ENCODE measurements at places on chromosomes 5 and 9.

- H3K4me3 ChIP-seq: no peak overlapping the region
- no peaks in the 10 kb centered on the region for H3K4me1 ChIP-seq
Measured at GRCh38 chr5:130052752-130053151, 148.5 kb downstream of the CHSY3 start.

DNA sequence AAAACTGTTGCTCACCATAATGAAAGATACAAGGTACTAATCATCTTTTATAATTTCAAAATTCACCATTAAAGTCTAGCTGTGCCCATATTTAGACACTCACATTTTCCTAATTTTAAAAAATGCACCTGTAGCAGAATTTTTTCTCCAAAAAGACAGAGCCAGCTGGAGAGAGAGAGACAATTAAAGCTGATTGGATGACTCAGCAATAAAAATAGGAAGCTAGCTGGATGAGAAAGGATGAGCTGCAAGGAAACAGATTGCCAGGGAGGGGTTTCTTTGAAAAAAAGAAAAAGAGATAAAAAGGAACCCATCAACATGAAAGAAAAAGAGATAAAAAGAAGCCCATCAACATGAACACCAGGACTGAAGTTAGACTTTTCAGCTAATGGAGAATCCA is 73.8 kb downstream of the HCN1 start:
- H3K4me3 ChIP-seq: no peak overlapping the region
- H3K27ac ChIP-seq: no peak overlapping the region
- H3K4me1 ChIP-seq: no peaks in the 10 kb centered on the region
- DNase-seq: no peak
- H3K27me3 ChIP-seq: no peaks in the 10 kb centered on the region
- H3K36me3 ChIP-seq: no peaks in the 10 kb centered on the region

DNA sequence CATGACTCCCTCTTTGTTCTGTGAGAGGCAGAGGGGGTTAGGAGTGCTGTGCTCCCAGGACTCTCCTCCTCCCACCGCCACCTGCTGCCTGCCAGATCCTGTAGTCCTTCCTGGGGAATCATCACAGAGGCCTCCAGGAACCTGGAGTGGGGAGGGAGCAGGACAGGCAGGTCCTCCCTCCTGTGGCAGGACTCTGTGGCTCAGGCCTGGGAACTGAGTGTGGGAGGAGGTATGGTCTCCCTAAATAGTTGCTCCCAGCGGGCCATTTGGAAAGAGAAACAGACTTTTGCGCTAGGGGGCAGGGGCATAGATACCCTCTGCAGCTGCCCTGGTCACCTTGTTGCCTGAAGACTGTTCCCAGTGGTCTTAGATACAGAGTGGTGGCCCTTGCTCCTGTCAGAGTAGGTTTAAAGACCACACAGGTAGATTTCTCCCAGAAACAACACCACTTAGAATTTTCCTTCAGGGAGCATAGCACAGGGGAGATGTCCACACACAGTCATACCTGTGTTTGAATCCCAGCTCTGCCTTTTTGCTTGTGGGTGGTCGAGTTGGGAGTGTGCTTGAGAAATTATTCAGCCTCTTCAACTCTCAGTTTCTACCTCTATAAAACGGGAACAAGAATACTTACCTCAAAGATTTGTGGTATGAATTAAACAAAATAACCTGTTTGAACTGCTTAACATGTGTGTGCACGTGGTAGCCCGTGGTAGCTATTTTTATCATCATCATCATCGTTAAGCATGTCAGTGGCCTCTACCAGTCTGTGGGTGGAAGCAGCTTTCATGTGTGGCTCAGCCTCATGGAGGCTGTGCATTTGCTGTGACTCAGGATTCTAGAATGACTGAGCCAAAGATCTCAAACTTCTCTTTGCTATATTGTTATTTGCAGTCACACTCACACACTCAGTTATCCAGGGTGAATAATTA is 55.8 kb downstream of the SLC22A5 start:
- H3K27me3 ChIP-seq: no peaks in the 10 kb centered on the region
- H3K36me3 ChIP-seq: peaks cover 21% of the 10 kb centered on the region
- peak overlapping the region; percentile 54 for H3K4me3 ChIP-seq
- H3K27ac ChIP-seq: peak overlapping the region; percentile 94

GRCh38 chr9:75812141-75812540 is 78.3 kb upstream of the PCSK5 start:
- H3K27me3 ChIP-seq: no peaks in the 10 kb centered on the region
- H3K4me1 ChIP-seq: no peaks in the 10 kb centered on the region
- no peak overlapping the region for H3K27ac ChIP-seq
- DNase-seq: no peak
- no peak overlapping the region for H3K4me3 ChIP-seq
- no peaks in the 10 kb centered on the region for H3K36me3 ChIP-seq

- peaks cover 18% of the 10 kb centered on the region for H3K4me1 ChIP-seq
- H3K36me3 ChIP-seq: peaks cover 3% of the 10 kb centered on the region
- peak overlapping the region; percentile 68 for H3K4me3 ChIP-seq
- no peak overlapping the region for H3K27ac ChIP-seq
- H3K27me3 ChIP-seq: peaks cover 52% of the 10 kb centered on the region
Measured at GRCh38 chr9:114098021-114098935, 814 bp downstream of the KIF12 start.

DNA sequence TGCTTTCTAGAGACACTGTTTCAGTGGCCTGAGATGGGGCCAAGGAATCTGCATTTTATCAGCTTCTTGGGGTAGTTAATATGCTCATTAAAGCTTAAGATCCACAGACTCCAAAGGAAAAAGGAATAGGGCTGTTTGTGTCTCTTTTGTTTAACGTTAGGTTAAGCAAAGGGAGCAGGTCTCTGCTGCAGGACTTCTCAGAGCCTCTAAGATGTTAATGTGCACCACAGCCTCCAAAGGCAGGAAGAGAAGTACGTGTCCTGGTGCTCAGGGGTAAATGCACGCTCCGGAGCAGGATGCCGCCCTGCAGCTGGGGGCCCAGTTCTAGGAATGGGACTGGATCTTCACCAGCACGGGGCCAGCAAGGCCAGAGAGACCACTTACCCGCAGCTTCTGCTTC is 19.6 kb downstream of the SPARC start:
- no peaks in the 10 kb centered on the region for H3K36me3 ChIP-seq
- H3K27ac ChIP-seq: no peak overlapping the region
- DNase-seq: no peak
- no peak overlapping the region for H3K4me3 ChIP-seq
- H3K4me1 ChIP-seq: peaks cover 21% of the 10 kb centered on the region

- no peak for DNase-seq
- no peaks in the 10 kb centered on the region for H3K27me3 ChIP-seq
- peaks cover 6% of the 10 kb centered on the region for H3K4me1 ChIP-seq
- H3K27ac ChIP-seq: peak within 1 kb of the TSS; percentile 56
- H3K4me3 ChIP-seq: no peak within 1 kb of the TSS
- H3K36me3 ChIP-seq: peaks cover 76% of the 10 kb centered on the region
Measured at GRCh38 chr5:140673187-140673976, at the start of gene DND1. TSS of gene DND1 (minus strand) at chr5:140673576. CDS start at chr5:140673542, 34 bp downstream.

DNA sequence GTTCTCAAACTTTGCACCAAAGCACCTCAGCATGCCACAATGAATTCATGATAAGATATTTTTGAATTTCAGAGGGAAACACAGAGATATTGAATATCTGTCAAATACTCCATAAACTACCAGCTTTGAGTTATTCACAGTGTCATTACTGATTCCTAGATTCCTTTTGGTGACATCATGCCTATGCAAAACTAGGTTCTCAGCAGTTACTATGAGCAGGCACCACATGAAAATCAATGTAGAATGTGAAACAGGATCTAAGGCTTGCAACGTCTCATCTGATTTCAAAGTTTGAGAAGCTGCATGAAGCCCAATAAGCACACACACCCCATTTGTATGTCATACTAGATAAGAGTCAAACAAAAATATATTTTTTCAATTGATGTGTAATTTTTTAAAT is 426.5 kb downstream of the NR2F1-AS1 start:
- no peak overlapping the region for H3K27ac ChIP-seq
- DNase-seq: no peak
- H3K36me3 ChIP-seq: no peaks in the 10 kb centered on the region
- no peaks in the 10 kb centered on the region for H3K27me3 ChIP-seq

DNA sequence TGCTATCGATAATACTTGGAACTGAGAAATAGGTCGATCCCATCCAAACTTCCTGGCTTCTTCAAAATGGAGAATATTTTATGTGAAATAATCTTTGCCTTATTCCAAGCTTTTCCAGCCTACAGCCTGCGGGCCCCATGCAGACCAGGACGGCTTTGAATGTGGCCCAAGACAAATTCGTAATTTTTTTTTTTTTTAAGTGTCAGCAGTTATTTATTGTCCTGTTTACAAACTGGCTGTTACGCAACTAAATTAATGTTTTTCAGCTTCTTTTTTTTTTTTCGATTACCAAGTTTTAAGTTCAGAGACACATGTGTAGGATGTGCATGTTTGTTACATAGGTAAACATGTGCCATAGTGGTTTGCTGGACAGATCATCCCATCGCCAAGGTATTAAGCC is 411.7 kb upstream of the EDIL3 start:
- no peak overlapping the region for H3K4me3 ChIP-seq
- no peaks in the 10 kb centered on the region for H3K36me3 ChIP-seq
- no peak for DNase-seq
- no peaks in the 10 kb centered on the region for H3K27me3 ChIP-seq
- H3K27ac ChIP-seq: no peak overlapping the region

- no peak overlapping the region for H3K27ac ChIP-seq
- H3K4me3 ChIP-seq: no peak overlapping the region
- no peak for DNase-seq
- H3K36me3 ChIP-seq: no peaks in the 10 kb centered on the region
Measured at GRCh38 chr5:73321757-73322436, 126.7 kb downstream of the FOXD1 start.

GRCh38 chr9:22105005-22105722 is 96.1 kb upstream of the CDKN2B start:
- peaks cover 10% of the 10 kb centered on the region for H3K4me1 ChIP-seq
- no peaks in the 10 kb centered on the region for H3K27me3 ChIP-seq
- no peaks in the 10 kb centered on the region for H3K36me3 ChIP-seq
- no peak overlapping the region for H3K4me3 ChIP-seq
- no peak overlapping the region for H3K27ac ChIP-seq
- DNase-seq: no peak

GRCh38 chr5:144416196-144416595 is 245.5 kb downstream of the KCTD16 start:
- H3K27ac ChIP-seq: no peak overlapping the region
- no peak for DNase-seq
- no peak overlapping the region for H3K4me3 ChIP-seq
